ENCODE measurements at places on chromosomes 7 and 10. TPM values are rescaled to one million over a fixed set of nuclear protein-coding genes. Genes with fewer than 3 reads are reported as not detected.
A peak's percentile ranks its signal among the peaks of the same experiment; 100 is the strongest.

- peak; percentile 58 for DNase-seq
These were observed 12.0 kb downstream of the EVX1 start for GRCh38 chr7:27254625-27255024.

GRCh38 chr7:136869001-136869961, 829 bp downstream of the CHRM2 start:
- DNase-seq: no peak

DNA sequence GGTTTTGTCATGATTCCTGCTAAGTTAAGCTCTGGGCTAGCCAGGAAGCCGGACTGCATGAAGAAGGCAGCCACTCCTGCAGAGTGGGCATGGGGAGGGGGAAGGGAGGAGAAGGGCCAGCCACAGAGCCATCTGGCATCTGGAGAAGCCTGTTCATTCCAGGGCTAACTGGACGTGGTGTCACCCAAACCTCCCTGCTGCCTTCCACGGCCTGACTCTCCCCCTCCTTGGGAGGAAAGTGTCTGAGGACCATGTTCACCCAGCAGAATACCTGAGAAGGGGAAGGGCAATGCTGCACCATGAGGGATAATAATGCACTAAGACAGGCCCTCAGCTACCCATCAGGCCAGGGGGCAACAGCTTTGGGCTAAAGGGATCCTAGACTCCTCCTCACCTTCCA, 15.4 kb downstream of the AQP1 start:
- no peak for DNase-seq

DNA sequence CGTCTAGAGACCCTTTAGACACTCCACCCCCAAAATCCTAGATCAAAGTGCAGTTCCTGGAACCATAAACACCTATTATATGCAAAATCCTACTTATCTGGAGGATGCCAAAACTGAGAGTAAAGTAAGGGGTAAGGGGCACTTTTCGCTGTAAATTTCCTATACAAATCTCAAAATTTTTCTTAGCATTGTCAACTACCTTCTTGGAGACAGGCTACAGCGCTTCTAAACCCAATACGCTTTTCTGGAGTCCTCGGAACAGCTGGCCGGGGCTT, 10.4 kb downstream of the TWIST1 start:
- no peak for DNase-seq

GRCh38 chr7:117835016-117835664, 38.1 kb downstream of the CTTNBP2 start:
- DNase-seq: no peak

DNA sequence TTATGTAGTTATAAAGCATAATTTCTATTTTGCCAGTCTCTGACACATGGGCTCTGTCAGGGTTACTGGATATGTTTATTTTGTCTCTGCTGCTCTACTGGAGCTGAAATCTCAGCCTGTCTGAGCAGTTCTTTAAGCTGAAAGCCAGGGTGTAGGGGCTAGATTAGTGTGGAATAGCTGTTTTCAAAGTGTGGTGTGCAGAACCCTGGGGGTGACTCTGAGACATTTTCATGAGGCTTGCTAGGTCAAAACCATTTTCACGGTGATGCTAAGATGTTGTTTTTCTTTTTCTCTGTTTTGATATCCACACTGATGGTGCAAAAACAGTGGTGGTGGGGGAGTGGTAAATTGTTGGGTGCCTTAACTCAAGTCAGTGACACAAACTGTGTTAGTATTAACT, 45.5 kb downstream of the CREM start:
- no peak for DNase-seq

- no peak for DNase-seq
These were observed 117.9 kb downstream of the AOAH start for GRCh38 chr7:36606153-36606975.

DNA sequence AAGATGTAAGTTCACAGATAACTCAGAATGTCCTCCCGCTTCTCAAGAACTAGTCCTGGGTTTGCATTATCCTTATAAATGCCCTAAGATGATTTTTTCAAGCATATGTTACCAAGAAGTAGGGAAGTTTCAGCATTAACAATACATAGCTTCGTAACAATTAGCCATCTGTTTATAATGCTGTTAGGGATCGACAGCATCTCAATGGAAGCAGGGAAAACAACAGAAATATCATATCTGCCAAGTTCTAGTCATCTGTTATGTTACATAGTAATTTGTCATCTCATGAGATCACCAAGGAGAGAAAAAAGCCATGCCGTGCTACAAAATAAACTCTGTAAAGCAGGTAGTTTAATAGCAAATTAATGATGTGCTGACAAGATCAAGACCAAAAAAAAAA, 731.5 kb upstream of the C7orf33 start:
- no peak for DNase-seq

- no peak for DNase-seq
These were observed 150.3 kb upstream of the FAM20C start for GRCh38 chr7:41917-42565.

ADARB2 gene
- not detected for total RNA-seq

PPP1R9A gene
- 9.5 TPM for total RNA-seq

SFTPA1 gene
- not detected for total RNA-seq

ITIH5 gene
- total RNA-seq: not detected

ASZ1 gene
- total RNA-seq: not detected

DPP6 gene
- total RNA-seq: not detected

Data from PC-3 (cell line).